ENCODE measurements at places on chromosomes 3 and 15.

DNA sequence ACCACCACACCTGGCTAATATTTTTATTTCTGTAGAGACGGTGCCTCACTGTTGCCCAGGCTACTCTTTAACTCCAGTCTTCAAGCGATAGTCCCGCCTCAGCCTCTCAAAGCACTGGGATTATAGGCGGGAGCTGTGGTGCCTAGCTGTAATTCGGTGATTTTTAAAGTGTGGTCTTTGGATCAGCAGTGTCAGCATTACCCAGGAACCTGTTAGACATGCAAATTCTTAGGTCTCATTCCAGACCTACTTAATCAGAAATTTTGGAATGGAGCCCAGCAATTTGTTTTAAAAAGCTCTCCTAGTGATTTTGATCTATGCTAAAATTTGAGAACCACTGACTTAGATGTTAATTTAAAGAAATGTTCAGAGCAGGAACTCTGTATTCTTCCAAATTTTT lies 51.9 kb downstream of the GOLM2 start:
- DNase-seq, result no peak

GRCh38 chr15:25864966-25865365 lies 1.8 kb upstream of the ATP10A start:
- no peak for DNase-seq

DNA sequence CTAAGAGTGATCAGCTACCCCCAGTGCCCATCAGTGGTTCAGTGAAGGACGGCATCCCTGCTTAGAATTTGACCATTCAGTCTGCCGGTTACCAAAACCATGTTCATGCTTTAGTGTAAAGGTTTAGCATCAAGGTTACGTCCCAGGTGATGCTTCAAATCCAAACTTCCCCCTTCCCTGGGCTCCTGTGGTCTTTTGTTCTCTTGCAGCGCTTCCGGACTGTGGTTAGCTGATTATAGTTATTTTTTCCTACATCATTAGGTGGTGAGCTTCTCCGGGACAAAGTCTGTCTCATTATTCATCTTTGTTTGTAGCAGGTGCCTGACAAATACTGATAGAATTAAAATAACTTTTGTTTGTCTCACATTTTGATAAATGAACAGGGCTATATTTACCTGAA lies 28.3 kb upstream of the MYZAP start:
- DNase-seq, result no peak

GRCh38 chr3:112084980-112085705 lies 1.0 kb upstream of the C3orf52 start:
- no peak for DNase-seq

- DNase-seq, result no peak
Measured at GRCh38 chr15:100245487-100245820, 96.3 kb downstream of the ADAMTS17 start.

DNA sequence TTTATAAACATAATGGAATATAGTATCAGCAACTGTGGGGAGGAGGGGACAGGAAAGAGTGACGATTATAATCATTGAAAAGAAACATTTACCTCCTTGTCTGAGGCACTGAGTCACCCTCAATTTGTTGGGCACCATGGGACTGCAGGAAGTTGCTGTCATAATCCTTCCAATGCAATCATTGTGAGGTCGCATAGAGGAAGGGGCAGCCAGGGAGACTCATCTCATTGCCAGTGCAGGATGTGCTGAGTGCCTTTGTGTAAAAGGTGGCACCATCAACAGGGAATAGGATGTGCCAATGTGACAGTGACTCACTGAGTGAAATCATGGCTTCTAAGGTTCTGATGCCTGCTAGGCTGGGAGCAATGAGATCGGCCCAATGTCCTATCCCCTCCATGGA lies 300.4 kb upstream of the ADAMTS9 start:
- DNase-seq, result no peak

GRCh38 chr3:65979731-65980130 lies 59.0 kb downstream of the MAGI1 start:
- no peak for DNase-seq

GRCh38 chr3:171649911-171650592 lies 160.2 kb downstream of the PLD1 start:
- DNase-seq, result no peak

GRCh38 chr3:108218811-108219210 lies 3.4 kb downstream of the IFT57 start:
- no peak for DNase-seq

Measured in stimulated activated CD4-positive, alpha-beta T cell treated with anti-CD3 and anti-CD28 coated beads, Interleukin-12 subunit alpha, Interleukin-12 subunit beta, amount 100 ng/mL, for 4 hours (primary cell).